Neuronal stem cell (in vitro differentiated cells): ENCODE measurements at places on chromosomes 7 and 10.

DNA sequence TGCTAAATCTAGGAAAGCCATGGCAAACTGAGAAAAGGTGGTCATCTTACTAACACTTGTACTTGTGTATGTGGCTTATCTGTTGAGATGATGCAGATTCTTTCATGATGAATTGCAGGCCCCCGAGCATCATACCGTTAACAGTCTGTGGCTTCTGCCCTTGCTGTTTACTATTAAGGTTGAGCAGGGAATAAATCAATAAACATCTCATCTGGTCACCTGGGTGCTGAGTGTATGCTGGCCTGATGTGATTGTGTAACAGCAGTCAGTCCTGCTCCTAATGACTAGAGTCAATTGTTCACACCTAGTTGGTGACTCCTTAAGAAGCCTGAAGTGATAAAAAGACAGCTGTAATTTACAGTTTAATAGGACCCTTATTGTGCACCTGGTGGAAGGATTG lies 8.3 kb upstream of the GNAT3 start:
- no peak for DNase-seq

DNA sequence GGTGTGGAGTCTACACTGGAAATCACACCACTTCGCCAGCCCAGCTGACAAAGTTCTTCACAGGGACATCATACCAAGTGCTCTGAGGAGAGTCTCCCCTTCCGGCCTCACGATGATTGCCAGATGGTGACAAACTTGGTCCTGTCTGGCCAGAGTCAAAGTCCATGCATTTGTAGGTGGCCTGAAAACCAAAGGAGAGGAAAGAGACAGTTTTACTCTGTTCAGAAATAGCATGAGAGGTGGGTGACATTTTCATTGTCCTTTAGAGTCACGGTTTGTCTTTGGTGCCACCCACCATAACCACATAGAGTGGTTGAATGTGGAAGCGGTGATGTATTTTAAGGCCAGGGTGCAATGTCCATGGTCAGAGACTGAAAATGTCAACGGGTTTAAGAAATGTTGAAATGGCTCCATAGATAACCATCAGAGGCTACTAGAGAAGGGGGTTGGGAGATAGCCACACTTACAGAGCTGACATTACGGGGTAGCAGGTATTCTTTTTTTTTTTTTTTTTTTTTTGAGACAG lies 33.0 kb downstream of the BTBD16 start:
- DNase-seq, result no peak

DNA sequence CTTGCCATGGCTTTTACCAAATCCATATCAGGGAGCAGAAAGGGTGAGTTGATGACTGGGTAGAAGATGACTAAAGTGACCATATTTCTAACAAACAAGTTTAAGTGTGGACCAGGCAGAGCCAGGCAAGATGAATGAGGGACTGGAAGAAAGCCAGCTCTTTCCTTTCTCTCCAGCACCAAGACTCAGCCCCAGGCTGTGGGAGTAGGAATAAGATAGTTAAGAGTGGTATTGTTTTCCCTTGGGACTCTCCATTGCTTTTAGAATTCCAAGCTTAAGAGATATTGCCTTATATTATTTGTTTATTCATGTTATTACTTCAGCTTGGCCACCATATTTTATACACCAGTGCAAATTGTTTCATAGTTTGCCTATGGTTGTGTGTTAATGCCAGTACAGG lies 28.8 kb upstream of the TSPAN33 start:
- no peak for DNase-seq

DNA sequence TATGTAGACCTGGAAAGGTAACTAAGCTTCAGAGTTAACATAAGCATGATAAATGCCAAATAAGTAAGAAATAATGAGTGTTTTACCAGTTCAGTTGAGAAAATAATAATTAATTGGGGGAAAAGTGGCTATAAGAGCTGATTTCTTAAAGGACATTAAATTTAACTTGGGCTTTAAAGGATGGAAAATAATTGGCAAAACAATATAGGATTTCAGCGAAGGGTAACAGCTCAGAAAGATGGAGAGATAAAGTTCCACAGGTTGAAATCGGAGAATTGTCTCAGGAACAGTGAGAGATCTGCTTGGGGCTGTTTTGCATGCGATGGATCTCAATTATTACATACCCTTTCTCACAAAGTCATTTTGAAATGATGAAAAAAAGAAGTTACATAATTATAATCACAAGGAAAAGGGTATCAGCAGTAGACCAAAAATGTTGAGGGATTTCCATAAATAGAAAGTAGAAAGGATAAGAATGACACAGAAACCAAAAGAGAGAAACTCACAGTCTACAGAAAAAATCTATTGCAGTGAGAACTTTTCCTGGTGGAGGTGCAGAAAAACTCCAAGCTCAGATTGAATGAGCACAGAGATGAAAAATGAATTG lies 40.1 kb upstream of the ITGB8 start:
- DNase-seq, result no peak

GRCh38 chr7:18250133-18250532 lies 222.5 kb upstream of the PRPS1L1 start:
- DNase-seq, result no peak

- no peak for DNase-seq
These were observed 480.3 kb downstream of the RPS24 start for GRCh38 chr10:78513986-78514385.

DNA sequence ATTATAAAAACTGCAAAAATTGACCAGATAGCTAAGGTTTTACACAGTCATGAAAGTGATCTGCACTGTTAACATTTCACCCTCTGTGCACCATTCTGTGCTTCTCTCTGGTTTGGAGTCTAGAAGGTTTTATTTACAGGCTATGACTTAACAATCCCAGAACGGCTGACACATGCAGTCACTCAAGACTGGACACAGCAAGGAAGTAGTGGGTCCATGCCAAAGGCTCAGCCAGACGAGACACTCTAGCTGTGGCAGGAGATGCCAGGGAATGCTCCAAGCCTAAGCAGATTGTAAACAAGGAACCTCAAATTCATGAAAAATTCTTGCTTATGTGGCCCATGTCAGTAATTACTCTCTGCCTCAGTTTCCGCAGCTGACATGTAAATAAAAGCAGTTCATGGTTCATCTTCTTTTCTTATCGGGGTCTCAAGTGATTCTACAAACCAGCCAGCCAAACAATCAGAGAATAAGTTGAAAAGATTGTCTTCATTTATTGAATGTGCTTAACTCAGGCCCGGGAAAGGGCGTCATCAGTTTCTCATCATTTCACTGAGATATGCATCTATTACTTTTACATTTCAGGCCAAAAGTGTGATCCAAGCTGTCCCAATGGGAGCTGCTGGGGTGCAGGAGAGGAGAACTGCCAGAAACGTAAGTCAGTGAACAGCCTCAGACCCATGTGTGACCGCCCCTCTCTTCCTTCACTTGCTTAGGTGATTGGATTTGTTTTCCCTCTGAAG lies 132.1 kb downstream of the EGFR start:
- no peak for DNase-seq

DNA sequence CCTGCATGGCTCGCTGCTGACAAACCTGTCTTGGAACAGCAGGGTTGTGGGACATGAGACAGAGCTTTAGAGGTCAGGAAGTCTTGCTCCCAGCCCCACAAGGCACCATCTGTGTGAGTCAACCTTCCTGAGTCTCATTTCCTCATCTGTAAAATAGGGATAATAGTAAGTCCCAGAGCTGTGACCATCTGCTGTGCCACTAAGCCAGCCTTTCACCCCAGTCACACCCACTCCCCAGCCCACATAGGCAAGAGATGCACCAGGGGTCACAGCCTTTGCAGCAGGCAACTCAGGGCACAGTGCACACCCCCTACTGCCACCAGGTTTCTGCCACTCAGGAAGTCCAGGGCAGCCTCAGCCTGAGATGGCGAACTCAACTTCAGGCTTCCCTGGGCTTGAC lies 29.4 kb upstream of the CDH23 start:
- DNase-seq, result no peak

DNA sequence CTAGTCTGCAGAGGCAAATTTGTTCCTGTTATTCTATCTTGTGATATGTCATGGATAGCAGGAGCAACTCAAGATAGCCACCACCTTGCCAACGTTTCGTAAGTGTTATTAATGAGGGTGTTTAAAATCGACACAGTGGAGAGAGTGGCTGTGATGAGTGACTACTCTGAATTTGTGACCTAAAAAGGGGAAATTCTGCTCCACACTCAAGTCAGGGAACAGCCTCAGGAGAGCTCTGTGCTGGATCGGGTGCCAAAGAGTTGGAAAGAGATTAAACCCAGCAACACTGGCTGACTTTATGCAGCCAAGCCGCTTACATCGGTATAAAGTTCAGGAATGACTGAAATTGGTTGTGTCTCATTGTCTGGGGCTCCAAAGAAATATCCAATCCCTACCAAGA lies 9.5 kb downstream of the TACC2 start:
- no peak for DNase-seq

DNA sequence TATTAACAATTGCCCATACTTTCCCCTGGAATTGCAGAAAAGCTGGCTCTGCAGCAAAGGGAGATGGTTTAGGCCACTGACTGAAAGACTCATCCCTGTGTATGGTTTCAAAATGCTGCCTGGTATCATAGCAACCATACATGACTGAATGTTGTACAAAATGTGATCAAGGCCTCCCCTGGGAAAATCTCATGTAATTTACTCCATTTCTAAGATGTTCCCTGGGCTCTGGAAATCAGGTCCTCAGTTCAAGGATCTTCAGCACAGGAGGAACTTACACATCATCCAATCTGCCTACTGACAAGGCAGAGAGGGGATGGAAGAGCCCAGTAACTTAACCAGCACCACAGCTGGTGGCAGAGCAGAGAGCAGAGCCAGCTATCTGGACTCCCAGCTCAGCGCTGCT lies 111.8 kb downstream of the JAZF1 start:
- DNase-seq, result no peak

DNA sequence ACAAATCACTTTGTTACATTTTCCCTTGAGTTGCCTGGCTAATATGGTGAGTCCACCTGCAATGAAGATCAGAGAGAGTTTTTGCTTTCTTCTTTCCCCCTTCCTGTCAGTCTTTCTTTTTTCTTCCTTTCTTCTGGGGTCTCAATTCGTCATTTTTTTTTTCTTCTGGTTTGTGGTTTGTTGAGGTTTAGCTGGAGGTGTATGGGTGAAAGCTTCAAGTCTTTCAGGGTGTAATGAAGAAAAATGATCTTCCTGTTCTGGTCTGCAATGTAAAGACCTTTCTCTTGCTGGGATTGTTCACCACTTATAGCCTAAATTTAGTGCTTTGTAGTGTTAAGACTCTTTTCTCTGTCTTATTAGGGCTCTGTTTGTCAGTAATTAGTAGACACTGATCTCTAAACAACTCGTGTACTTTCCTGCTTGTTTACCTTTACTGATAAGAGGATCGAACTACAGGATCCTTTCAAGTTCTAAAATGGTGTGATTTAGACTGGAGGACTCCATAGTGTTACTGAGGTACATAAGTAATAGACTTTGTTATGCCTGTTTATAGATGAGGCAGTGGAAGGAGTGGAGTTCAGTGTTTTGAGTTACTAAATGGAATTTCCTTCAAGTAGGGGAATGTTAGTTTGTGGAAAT lies 129.1 kb downstream of the SUGCT start:
- no peak for DNase-seq

GRCh38 chr10:17851611-17852010 lies 42.5 kb downstream of the MRC1 start:
- no peak for DNase-seq

- DNase-seq, result no peak
These were observed 26.4 kb downstream of the KIF11 start for GRCh38 chr10:92619368-92619767.

DNA sequence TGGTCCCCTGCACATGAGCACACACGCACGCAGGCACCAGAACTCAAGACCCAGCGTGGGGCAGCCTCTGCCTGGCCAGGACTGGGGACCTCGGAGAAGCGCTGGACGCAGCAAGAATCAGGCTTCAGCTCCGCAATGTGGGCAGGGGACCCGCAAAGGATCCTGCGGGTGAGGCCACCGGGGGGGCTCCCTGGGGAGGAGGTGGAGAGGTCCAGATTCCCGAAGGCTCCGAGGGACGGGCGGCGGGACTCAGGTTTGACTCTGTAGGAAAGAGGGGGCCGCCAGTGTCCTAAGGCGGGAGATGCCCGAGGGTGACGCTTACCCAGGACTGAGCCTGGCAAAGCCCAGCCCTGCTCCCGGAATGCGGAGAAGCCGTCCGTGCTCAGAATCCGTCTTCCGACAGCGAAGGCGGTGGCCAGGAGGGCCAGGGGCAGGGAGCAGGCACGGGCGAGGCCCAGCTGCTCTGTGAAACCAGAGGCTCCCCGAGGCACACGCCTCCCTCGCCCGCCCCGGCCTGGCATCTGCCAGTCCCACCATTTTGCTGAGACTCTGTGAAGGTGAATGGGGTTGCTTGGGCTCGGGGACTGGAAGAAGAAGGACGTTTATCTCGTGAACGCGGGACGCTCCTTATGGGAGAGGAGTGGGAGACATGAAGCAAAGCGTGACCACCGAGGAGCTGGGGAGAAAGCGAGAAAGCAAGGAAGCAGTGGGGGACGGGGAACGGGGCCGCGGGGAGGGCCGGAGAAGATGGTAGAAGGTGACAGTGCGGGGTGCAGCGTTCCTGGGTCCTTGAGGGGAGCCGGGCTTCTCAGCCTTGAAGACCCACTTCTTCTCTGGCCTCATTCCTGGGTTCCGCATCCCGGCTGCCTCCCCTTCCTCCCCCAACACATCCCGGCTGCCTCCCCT lies 489.2 kb downstream of the PTPRN2 start:
- no peak for DNase-seq

DNA sequence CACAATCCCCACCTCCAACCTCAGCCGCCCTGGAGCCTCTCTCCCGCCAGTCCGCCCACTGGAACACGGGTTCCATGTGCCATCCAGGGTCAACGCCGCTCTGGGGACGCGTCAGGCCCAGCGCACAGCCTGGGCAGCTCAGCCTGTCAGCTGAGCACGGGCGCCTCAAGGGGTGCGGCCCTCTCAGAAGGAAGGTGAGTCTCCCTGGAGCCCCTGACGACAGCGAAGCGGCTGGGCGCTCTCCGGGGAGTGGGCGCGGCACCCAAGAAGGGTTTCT lies 1.2 kb upstream of the SLC18A3 start:
- no peak for DNase-seq

GRCh38 chr10:77104459-77104980 lies 533.1 kb downstream of the KCNMA1 start:
- DNase-seq, result no peak

DNA sequence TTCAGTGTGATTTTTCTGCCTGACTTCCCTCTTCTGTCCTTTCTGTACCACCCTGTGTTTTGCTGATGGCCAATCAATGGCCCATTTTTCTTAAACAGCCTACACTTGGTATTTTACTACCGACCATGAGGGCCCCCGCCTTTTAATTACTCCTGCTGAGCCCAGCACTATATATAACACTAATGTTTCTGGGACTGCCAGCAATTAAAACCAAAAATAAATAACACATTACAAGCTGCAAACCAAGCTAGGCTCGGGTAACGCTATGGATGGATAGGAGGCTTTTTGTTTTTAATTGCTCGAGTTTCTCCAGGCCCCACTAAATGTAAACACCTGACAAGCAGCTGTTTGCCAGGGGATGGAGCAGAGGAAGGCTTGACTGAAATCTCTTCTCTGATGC lies 915.4 kb upstream of the AUTS2 start:
- DNase-seq, result no peak

- DNase-seq, result no peak
These were observed 310.9 kb downstream of the CCDC3 start for GRCh38 chr10:12690525-12691126.
